Right cardiac atrium (tissue), 5 donors: ENCODE measurements at places on chromosomes 7 and 10.

GRCh38 chr10:74924251-74924963, 98.0 kb downstream of the KAT6B start:
- no peak for DNase-seq

DNA sequence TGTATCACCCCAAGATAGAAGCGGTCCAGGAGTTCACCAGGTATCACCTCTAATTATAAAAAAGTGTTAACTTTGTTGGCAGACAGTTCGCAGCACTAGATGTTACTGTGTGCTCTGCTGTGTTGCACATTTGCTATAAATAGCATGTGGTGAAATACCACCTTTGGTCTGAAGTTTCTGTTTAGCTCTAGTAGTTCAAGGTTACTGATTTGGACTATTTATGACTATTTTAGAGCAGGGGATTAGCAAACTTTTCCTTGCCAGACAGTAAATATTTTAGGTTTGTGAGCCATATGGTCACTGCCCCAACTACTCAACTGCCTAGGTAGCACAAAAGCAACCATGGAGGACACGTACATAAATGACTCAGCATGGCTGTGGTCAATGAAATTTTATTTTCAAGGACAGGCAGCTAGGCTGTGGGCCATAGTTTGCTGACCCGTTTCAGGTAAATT, 16.5 kb downstream of the DENND10 start:
- DNase-seq: no peak

- no peak for DNase-seq
Observed at GRCh38 chr7:156127166-156128134, 315.2 kb upstream of the SHH start.

DNA sequence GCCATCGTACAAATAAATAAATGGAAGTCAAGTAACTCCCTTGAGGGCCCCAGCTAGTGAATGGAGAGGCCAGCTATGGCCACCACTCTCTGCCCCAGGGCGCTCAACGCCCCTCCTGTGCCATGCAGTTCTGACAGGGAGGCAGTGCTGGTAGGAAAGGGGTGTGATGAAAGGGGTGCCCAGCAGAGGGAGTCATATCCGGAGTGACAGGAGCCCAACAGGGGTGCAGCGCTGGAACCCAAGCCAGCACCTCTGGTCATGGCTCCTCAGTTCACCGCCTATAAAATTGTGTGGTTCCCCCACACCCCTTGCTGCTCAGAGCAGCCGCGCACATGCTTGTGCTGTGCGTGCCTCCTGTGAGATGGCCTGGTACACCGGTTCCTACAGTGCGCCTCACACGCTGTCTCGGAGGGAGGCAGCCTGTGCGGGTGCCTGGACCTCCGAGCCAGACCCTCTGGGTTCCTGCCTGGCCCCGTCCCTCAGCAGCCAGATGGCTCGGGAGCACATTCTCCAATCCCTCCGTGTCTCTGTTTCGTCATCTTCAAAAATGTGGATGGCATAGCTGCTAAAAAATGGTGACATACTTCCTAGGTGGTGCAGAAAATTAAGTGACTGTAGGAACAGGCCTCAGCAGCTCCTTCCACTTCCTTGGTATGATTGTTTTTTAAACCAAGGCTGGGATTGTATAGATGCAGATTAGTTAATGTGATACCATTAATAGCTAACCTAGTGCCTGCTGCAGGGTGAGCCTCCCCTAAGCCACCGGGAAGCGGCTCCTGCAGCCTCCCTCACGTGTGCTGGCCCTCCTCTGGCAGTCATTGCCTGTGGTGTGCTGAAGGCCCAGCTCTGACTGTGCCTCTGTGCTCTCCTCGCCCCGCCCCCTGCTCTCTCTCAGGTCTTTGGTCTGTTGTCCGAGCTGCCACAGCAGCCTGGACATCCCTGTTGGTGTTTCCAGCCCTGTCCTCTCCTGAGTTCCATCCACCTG, 125.8 kb downstream of the EGFR start:
- DNase-seq: no peak

- no peak for DNase-seq
Observed at GRCh38 chr10:21602313-21602712, 68.3 kb downstream of the MLLT10 start.

GRCh38 chr10:88715517-88715916, 9.5 kb downstream of the LIPK start:
- no peak for DNase-seq

DNA sequence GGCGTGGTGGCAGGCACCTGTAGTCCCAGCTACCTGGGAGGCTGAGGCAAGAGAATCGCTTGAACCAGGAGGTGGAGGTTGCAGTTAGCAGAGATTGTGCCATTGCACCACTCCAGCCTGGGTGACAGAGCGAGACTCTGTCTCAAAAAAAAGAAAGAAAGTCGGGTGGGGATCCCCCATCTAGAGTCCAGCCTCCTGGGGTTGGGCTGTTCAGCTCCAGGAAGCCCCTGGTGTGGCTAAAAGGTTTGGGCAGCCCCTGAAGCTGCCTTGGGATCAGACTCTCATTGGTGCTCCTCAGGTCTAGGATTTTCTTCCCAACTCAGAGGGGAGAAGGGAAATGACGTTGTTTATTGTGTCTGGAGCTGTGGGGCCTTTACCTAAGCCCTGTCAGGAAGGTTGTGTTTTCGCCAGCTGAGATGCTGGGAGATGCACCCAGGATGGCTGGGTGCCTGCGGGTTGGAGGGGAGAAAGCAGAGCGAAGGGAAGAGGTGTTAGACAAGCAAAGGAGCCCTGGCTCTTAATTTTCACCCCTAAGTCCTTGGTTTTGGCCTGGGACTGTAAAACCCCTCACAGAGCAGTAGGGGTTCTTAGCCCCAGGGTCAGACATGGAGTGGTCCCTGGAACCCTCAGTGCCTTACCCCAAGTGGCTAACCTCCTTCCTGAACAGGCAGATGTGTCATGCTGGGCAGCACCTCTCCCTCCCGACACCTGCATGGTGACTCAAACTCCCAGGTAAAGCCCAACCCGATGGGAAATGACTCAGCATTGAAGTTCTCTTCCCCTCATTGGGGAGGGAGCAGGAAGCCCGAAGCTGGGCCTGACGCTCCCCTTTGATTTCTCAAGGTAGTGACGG, 21.1 kb downstream of the PLAU start:
- DNase-seq: no peak

DNA sequence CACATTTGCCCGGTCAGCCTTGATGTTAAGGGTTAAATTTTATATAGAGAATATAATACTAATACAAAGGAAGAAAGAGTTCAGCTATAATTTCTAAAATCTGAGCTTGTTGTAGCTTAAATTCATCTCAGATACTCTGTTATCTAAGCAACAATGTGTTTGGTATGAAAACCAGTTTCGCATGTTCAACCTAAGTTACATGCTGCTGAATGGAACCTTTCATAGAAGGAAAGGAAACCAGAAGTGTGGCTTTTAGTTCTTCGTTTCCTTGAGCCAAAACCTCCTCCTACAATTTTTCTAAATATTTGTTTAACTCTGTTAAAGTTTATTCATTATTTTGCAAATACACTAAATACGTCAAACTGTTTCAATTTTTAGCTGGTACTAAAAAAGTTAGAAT, 18.5 kb downstream of the AGR2 start:
- DNase-seq: no peak

- no peak for DNase-seq
Observed at GRCh38 chr10:79498291-79498829, 14.0 kb upstream of the EIF5AL1 start.

- DNase-seq: no peak
Observed at GRCh38 chr7:44587843-44588711, 6.0 kb upstream of the TMED4 start.

GRCh38 chr7:631291-631711, 95.2 kb upstream of the DNAAF5 start:
- DNase-seq: peak; percentile 22

- DNase-seq: no peak
Observed at GRCh38 chr7:70512761-70513160, 619.2 kb upstream of the GALNT17 start.

DNA sequence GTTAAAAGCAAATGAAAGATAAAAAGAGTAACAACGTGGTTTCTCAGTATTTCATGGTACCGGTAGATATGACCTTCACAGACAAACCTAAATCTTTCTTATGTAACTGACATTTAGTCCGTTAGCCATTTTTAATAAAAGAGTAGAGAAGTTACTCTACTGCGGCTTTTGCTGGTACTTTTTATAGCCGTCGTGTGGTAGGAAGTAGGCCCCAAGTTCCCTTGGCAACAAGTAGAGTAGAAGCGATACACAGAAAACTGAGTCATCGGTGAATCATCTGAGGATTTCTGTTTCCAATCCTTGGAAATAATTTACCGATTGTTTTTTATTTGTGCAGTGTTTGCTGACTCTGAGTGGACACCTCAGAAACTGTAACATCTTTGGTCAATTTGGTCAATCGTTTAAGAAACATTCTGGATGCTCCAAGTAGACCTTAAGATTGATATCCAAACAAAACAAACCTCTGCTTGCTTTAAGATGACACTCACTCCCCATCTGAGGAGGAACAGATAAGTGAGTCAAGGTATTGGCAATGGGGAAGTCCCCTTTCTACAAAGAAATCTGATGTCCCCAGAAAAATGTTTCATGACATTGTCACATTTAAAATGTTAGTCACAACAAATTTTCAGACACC, 63.9 kb upstream of the AHR start:
- DNase-seq: no peak

DNA sequence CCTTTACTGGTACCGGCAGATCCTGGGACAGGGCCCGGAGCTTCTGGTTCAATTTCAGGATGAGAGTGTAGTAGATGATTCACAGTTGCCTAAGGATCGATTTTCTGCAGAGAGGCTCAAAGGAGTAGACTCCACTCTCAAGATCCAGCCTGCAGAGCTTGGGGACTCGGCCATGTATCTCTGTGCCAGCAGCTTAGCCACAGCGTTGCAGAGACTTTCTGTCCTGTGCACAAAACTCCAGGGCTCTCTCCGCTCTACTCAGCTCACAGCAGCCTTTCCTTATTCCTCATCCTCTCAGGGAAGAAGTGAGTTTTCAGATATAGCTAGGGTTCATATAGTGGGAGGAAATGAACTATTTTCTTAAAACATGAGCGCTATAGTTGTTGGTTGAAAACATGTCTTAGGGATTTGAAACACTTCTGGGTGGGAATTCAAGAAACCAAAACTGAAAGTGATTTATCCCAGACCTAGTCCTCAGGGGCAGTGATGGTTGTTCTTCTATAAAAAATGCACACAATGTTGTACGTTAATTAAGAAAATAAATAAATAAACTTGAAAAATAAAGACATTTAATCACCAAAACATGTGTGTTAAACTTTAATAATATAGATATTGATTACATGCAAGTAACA, 150.2 kb upstream of the PRSS58 start:
- no peak for DNase-seq

DNA sequence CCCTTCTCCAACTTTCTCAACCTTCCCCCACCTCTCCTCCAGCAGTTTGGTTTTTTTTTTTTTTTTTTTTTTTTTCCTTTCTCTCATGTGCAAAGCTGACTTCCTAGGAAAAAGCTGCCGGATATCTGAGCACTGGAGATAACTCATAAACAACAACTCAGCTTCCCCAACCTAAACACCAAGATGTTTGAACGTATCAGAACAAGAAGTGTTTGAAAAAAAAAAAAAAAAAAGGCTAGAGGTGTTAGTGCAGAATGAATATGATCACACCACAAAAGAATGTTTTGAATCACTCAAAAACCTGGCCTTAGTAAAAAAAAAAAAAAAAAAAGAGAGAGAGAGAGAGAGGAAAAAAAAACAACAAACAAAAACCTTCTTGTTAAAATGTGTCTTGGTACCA, 11.2 kb downstream of the GATA3 start:
- no peak for DNase-seq

DNA sequence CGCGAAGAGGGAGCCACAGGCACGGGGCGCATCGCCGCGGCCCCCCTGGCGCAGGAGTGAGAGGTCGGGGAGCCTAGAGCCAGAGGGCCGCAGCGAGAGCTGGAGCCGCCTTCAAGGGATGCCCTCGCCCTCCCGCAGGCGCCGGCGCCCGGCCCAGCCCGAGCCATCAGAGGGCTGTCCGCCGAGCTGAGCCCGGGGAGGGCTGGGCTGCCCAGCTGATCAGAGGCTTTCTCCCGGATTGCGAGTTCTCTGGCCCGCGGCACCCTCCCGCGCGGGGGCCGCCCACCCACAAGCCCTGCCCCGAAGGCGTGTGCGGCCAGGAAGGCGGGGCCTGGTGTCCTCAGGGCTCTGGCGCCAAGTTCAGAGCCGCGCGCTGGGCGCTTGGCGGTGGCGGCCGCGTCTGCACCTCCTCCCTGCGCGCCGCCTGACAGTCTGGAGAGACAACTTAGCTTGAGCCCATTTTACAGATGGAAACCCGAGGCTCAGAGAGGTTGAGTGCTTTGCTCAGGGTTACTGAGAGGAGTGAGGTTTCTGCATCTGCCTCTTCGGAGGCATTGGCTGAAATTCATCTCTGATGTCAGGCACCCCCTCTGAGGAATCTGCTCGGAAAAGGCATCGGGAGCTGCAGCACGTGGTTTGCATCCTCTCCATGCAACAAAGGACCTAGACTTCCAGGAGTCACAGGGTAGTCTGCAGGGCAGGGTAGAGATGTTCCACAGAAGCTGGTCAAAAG, 3.8 kb upstream of the ANTXRL start:
- peak; percentile 96 for DNase-seq

- DNase-seq: no peak
Observed at GRCh38 chr10:28558923-28559508, 26.1 kb downstream of the WAC start.

DNA sequence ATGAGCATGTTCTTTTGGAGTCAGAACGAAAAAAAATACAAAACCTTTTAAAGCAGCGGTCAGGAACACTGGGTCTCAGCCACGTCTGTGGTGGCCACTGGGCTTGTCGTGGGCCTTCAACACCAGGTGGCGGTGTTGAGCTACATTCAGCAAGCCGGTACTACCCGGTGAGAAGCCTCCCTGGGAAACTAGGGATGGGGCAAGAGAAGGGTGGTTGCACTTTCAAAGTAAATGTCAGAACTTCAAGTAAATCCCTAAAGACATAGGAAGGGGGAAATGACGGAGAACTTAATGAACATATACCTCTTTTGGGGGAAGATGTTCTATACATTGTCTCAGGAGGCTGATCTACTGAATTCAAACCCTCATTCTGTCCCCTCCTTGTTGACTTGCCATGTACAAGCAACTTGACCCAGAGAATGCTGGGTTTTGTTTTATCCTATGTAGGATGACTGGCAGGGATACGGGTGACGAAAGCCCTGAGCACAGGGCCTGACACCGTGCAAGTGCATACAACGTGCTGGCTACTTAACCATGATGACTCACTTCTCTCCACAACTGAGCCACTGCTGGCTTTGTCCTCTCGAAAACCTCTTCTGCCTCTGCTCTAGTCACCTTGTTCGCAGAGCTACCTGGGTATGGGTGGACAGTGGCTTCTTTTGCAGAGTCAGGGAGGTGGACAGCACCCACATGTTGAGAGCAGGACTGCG, 49.0 kb upstream of the BAMBI start:
- DNase-seq: peak; percentile 89
